ENCODE measurements at places on chromosomes 11 and 22.

- no peak for DNase-seq
Observed at GRCh38 chr11:133576351-133576750, 44.0 kb upstream of the OPCML start.

- DNase-seq = no peak
Observed at GRCh38 chr11:110027627-110028371, 65.4 kb upstream of the ZC3H12C start.

DNA sequence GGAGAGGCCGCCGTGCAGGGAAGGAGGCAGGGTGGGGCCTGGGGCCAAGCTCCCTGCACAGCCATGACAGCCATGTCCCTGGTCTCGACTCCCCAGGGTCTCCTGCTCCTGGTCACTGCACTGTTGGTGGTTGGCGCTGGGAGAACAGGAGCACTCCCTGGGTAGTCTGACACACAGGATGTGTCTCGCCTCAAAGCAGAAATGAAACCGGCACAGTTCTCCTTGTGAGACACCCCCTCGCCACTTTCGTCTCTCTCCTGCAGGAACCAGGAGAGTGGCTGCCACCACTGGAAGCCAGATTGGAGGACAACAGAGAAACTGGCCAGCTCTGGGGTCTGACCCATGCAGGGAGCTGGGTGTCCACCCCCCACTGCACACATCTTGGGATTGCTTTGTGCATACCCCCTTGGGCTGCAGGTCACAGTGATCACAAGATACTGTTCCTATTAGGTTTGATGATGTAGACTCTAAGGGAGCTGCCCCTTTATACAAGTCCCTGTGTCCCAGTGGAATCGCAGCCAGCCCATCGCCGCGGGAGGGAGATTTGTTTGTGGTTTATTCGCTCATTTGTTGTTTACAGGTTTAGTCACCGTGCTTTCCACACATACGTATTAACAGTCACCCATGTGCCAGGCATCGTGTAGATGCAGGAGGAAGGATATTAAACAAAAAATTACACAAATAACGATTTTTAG, 27.0 kb upstream of the YWHAH start:
- no peak for DNase-seq

GRCh38 chr11:96279018-96279895, 63.7 kb downstream of the MAML2 start:
- DNase-seq = no peak

DNA sequence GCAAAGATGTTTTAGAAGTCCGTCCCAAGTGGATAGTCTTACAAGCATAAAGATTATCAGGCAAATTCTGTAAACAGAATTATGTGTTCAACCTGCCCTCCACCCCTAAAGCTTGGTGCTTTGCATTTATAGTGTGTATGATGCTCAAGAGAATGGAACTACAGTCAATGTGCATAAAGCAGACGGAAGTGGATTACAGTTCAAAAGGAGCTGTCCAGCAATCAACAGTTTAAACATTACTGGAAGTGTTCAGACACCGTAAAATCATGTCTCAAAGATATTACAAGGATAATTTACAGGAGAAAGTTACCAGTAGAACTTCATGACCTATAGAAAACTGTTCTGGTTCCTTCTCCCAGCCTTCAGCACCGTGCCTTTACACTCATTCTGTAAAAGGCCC, 1.0 kb downstream of the RIC3 start:
- no peak for DNase-seq

All from GM04504 (cell line).